ENCODE measurements at places on chromosomes 3 and 15.

GRCh38 chr3:2098398-2099027 lies at the start of gene CNTN4:
TSS of gene CNTN4 (plus strand) at chr3:2098866.
- DNase-seq, result peak; percentile 93

DNA sequence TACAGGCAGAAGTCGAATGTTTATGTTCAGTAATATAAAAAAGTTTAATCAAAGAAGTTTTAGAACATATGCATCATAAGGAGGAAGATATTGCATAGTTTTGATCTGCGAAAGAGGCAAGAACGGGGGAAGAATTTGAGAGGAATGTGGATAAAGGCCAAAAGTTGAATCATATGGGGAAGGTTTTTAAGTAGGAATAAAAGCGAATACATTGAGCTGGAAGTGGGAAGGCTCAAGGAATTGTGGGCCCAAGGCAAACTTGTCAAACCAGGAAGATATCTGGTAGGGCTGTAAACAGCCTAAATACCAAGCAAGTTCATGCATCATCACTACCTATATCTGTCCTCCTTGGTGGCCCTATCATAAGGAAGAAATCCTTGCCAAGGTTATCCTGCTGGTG lies 186.9 kb downstream of the MAGI1 start:
- DNase-seq, result no peak

DNA sequence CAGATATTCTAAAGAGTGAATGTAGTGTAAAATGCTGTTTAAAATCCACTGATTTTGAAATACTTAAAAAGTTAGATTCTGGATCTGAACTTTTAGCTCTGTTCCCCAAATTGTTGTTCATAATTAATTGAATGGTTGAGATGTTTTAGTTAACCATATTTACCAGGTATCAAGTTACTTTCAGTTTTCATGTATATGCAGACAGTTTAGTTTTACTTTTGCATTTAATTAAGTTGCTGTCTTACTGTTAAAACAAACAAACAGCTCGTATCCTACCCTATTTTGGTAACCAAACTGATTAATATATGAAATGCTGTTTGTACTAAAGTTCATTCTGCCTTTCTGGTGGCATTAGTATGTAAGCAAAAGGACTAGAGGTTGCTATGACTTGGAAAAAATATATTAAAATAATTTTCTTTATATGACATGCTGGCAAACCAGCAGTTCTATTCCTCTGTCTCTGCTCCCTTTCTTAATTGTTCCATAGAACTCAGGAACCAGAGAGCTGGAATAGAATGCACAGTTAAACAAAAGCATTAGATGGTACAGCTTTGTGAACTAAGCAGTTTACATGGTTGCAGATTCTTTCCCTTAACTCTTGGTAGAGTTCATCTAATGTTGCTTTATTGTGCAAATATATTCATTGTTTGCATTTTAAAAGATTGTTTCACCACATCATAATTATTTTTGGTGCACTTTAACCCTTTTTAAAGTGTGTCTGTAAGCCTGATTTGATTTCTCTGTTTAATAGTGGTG lies 39.5 kb upstream of the SCAANT1 start:
- DNase-seq, result no peak

GRCh38 chr3:170746175-170746942 lies 123.6 kb downstream of the RPL22L1 start:
- no peak for DNase-seq

DNA sequence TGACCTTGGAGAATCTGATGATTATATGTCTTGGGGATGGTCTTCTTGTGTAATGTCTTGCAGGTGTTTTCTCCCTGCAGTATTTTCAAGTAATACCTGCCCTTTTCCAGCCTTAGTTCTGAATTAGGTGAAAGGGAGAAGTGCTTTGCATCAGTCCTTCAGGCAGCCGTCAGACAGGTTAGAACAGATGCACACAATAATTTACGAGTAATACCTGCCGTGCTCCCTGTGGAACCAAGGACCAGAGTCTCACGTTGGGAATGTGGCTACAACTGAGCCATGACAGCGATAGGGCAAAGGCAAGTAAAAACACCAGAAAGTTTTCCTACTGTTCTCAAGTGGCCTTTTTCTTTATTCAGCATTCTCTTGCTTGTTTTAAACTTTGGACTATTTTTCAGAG lies 69.1 kb downstream of the CHCHD6 start:
- DNase-seq, result no peak

DNA sequence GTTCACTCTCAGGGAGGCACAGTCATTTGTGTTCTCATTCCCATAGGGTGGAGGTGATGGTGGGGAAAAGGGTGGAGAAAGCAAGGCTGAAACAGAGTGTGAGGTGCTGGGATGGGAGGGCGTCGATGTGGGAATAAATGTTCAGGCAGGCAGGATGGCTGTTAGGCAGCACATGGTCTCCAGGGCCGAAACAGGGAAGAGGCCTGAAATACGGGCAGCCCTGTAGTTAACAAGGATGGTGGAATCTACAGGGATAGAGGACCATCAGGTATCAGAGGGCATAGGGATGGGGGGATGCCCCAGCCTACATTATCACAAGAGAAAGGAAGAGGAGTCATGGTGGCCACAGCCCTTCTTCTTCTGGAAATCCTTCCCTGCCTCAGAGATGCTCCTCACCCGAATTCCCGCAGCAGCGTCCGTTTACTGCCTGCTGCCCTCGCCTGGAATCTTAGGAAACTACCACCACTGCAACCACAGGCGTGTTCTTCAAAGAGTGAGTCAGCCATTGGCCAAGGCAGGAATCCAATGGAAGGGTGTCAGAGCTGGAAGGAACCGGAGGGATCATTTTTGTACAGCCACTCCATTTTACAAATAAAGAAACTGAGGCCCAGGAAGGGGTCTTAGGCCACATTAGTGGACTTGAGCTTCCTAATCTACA lies 49.7 kb upstream of the POMGNT2 start:
- peak; percentile 84 for DNase-seq

DNA sequence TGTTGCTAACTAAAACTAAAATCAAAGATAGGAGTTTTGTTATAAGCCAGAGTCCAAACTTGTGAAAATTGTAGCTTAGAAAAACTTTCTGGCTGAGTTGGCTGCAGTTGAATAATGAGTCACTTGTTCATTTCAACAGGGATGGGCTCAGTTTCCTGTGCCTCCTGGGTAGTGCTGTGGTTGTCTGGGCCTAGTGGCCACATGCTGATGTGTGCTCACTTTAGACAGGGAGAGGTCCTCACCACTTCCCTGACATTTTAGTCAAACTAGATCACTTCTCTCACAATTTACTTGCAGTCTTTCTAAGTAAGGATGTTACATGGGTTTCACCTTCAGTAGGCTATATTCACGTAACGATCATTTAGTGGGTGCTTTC lies 6.3 kb upstream of the UBE2Q2 start:
- DNase-seq, result no peak

- peak; percentile 53 for DNase-seq
Measured at GRCh38 chr3:70981231-70981880, 602.2 kb downstream of the FOXP1 start.

DNA sequence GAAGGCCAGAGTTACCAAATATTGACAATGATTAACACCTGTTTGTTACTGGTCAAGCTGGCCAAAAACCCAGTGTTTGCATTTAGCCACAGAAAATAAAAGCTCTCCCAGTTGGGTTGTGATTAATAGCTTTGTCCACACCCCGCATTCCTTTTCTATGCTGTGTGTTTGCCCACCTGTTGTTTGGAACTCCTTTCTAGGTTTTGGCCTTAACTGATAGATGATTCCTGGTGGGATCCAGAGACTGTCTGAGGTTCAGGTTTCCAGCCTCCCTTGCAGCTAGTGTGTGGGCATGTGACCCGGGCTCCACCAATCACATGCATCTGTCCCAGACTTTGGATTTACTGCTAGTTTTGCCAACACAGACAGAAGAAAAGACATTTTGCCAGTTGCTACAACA lies 83.8 kb downstream of the PTPRG start:
- no peak for DNase-seq

DNA sequence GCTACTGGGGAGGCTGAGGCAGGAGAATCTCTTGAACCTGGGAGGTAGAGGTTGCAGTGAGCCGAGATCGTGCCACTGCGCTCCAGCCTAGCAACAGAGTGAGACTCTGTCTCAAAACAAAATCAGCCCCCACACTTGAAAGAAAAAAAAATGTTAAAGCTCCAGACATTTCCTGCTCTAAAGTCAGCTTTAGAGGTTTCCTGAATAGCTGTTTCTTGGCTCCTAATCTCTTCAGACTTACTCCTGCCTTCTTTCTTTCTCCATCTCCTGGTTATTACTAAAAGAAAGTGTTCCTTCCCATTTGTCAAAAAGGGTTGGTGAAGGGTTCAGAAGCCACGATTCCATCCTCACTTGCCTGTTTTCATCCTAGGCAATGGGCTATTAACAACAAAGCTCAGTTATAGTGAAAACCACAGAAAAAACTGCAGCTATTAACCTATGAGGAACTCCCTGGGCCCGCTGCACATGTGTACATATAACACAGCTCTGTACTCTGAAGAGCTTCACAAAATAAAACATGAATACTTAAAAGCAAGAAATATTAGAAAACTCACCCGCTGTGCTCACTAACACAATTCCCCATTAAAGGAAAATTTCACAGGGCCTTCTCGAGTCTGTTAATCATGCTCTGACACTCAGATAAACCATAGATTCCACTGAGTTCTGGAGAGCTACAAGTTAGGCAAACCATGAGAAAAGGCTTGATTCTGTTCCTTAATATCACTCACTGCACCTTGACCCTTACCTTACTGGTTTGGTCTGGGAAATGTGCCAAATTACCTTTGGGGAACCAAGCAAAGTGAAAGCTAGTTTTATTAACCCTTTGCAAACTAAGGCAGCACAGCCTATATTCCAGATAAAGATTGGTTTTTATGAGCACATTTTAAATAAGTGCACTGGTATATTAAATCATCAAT lies 89.9 kb upstream of the TSPAN3 start:
- DNase-seq, result no peak

DNA sequence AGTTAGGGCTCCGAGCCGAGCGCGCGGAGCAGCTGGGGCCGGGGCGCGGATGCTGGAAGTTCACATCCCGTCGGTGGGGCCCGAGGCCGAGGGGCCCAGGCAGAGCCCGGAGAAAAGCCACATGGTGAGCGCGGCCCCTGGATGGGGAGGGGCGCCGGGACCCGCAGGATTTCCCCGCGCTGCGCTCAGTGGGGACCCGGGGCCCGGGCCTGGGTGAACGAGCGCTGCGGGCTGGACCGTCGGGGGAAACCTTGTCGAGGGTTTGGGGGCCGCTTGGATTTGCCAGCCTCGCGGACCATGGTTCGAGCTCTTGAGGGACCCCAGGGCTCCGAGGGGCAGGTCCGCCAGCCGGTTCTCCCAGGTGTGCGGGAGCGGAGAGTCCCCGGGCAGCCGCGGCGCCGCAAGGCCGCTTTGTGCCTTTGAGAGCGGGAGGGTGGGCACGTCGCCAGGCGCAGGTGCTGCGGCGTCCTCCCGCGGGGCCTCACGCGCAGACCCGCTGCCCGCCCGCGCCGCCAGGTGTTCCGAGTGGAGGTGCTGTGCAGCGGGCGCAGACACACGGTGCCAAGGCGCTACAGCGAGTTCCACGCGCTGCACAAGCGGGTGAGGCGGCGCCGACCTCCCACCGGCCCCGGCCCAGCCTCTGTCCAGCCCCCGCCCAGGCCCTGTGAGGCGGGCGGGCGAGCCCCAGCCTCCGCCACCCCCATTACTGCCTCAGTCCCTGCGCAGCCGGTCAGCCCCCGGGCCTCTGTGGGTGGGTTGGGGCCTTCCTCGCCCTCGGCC lies at the start of gene SNX22:
TSS of gene SNX22 (plus strand) at position 5 of the 780 bp plus-strand sequence. CDS start at position 50, 45 bp downstream.
- no peak for DNase-seq

DNA sequence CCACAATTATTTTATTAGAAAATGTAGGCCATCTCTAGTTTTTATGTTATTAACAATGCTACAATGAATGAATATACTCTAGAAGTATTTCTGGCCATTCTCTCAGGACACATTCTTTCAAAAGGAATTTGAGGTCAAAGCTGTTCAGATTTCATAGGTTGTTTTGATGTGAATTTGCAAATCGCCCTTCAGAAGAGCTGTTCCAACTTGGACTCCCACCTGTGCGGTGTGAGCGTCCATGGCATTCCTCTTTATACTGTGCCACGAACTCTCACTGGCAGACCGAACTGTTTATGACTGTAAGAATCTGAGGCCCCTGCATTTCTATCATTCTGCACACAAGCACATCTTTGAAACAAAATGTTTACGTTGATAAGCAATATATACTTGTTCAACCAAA lies 18.6 kb upstream of the SLC24A5 start:
- no peak for DNase-seq

DNA sequence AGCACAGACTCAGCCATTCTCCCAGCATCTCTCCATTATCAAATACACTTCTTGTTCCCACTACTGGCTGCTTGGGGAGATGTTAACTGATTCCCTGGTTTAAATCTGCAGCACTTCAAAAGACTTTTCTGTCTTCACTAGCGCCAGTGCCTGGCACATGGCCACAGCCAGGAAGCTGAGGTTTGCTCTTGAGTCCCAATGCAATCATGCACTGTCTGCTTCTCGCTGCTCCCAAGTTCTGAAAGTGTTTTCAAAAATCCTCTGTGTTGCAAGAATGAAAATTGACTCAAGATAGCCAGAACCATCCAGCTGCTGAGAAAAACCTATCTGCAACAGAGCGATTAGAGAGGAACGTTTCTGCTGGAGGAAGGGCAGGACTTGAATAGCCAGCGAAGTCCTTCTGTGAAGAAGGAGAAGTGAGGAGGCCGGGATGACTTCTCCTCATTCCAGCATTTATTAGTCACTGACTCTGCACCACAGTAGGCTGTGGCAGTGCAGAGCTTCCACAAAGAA lies 358.4 kb upstream of the NR2F2 start:
- DNase-seq, result no peak

GRCh38 chr3:16668776-16669545 lies 63.7 kb upstream of the DAZL start:
- DNase-seq, result no peak

DNA sequence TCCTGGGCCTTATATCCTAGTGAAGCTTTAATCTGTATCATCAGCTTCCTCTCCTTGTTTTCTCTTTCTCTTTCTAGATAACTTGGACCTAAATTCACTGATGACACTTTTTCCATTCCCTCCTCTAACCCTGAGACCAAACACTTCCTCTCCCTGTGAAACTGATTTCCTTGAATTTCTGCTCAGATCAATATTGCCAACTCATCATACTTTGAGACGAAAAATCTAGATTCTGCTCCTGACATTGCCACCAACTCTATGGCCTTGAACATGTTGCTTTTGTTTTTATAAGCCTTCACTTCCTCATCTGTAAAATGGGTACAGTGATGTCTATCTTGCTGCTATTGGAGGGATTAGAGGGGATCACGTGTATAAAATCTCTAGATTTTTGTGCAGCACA lies 42.7 kb upstream of the RASGRF1 start:
- no peak for DNase-seq

DNA sequence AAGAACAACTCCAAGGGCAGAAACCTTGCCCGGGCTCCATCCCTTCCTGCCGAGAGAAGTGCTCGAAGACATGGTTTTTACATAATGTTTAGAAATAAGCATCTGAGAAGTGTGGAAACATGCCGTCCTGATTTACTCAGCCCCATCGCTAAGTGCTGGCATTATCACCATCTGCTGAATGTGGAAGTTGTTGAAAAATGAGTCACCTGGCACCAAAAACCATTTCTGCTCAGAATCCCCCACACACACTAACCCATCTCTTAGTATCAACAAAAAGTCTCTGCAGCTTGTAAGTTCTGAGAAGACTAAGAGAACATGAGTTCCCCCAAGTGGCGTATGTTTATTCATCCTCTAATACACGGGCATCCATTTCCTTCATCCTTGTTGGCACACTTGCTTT lies 51.0 kb upstream of the ARL8B start:
- DNase-seq, result no peak
